ENCODE measurements at places on chromosomes 2 and 18. TPM values are rescaled to one million over a fixed set of nuclear protein-coding genes. Genes with fewer than 3 reads are reported as not detected.

LIMS1 gene
- total RNA-seq, result 30.2 TPM

AP1S3 gene
- total RNA-seq, result 11.6 TPM

TLK1 gene
- 17.1 TPM for total RNA-seq

DSC3 gene
- total RNA-seq, result not detected

SLC8A1 gene
- total RNA-seq, result 12.6 TPM

PLEKHH2 gene
- total RNA-seq, result 6.3 TPM

ACOXL gene
- not detected for total RNA-seq

STON1 gene
- total RNA-seq, result 1.0 TPM

TBR1 gene
- total RNA-seq, result 0.31 TPM

CYRIA gene
- not detected for total RNA-seq

DNER gene
- 0.62 TPM for total RNA-seq

REG3G gene
- not detected for total RNA-seq

LCT gene
- under 0.01 TPM for total RNA-seq

BCS1L gene
- total RNA-seq, result 27.5 TPM

DUSP11 gene
- 24.3 TPM for total RNA-seq

RSAD2 gene
- total RNA-seq, result 19.6 TPM

NT5C1B gene
- not detected for total RNA-seq

SKOR2 gene
- total RNA-seq, result not detected

IL37 gene
- not detected for total RNA-seq

NYAP2 gene
- total RNA-seq, result not detected

NR4A2 gene
- total RNA-seq, result 3.6 TPM

ANO7 gene
- 1.1 TPM for total RNA-seq

SLC5A7 gene
- total RNA-seq, result not detected

PLCL1 gene
- total RNA-seq, result 0.33 TPM

SERPINB4 gene
- total RNA-seq, result not detected

DAPL1 gene
- 20.0 TPM for total RNA-seq

HOXD10 gene
- total RNA-seq, result not detected

ESPNL gene
- total RNA-seq, result not detected

UNC80 gene
- 0.34 TPM for total RNA-seq

IL36A gene
- not detected for total RNA-seq

TIMM21 gene
- 23.6 TPM for total RNA-seq

IKZF2 gene
- total RNA-seq, result 3.7 TPM

SNRNP27 gene
- 26.2 TPM for total RNA-seq

LRATD1 gene
- total RNA-seq, result not detected

UGT1A4 gene
- total RNA-seq, result not detected

INO80B gene
- total RNA-seq, result 6.5 TPM

MYO5B gene
- 0.15 TPM for total RNA-seq

UGT1A5 gene
- not detected for total RNA-seq

SPATA3 gene
- not detected for total RNA-seq

DCDC2C gene
- total RNA-seq, result not detected

SAG gene
- not detected for total RNA-seq

TMEM178A gene
- total RNA-seq, result not detected

APOB gene
- total RNA-seq, result under 0.01 TPM

MARCO gene
- total RNA-seq, result not detected

KCNJ13 gene
- 78.8 TPM for total RNA-seq

SERPINB3 gene
- total RNA-seq, result not detected

CCDC141 gene
- total RNA-seq, result not detected

MIB1 gene
- total RNA-seq, result 70.2 TPM

HOXD12 gene
- not detected for total RNA-seq

MOCOS gene
- 69.7 TPM for total RNA-seq

NEB gene
- total RNA-seq, result 1.5 TPM

LYPD6B gene
- not detected for total RNA-seq

EN1 gene
- not detected for total RNA-seq

DQX1 gene
- 0.33 TPM for total RNA-seq

PLGLB2 gene
- 2.9 TPM for total RNA-seq

SULT1C4 gene
- 0.15 TPM for total RNA-seq
